ENCODE measurements at places on chromosomes 12 and 14. TPM values are rescaled to one million over a fixed set of nuclear protein-coding genes. Genes with fewer than 3 reads are reported as not detected.
A peak's percentile ranks its signal among the peaks of the same experiment; 100 is the strongest.

- DNase-seq, result peak; percentile 39
Measured at GRCh38 chr14:57871459-57872080, 5.7 kb upstream of the SLC35F4 start.

GRCh38 chr12:89346741-89347324 lies 5.5 kb downstream of the DUSP6 start:
- peak; percentile 80 for DNase-seq

Gene TAS2R46
- 0.90 TPM for total RNA-seq

DNA sequence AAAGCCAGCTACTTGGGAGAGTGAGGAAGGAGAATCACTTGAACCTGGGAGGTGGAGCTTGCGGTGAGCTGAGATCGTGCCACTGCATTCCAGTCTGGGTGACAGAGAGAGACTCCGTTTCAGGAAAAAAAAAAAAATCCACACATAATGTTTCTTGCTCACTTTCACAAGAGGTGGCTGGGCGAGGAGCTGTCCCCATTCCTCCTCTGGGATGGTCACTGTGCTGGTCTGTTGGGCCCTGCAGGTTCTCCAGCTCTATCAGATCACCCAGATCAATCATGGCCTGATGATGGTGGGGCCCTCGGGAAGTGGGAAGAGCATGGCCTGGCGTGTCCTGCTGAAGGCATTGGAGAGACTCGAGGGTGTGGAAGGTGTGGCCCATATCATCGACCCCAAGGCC lies 47.3 kb downstream of the DYNC1H1 start:
- DNase-seq, result no peak

Gene MBIP
- 5.8 TPM for total RNA-seq

Gene MANSC4
- total RNA-seq, result not detected

DNA sequence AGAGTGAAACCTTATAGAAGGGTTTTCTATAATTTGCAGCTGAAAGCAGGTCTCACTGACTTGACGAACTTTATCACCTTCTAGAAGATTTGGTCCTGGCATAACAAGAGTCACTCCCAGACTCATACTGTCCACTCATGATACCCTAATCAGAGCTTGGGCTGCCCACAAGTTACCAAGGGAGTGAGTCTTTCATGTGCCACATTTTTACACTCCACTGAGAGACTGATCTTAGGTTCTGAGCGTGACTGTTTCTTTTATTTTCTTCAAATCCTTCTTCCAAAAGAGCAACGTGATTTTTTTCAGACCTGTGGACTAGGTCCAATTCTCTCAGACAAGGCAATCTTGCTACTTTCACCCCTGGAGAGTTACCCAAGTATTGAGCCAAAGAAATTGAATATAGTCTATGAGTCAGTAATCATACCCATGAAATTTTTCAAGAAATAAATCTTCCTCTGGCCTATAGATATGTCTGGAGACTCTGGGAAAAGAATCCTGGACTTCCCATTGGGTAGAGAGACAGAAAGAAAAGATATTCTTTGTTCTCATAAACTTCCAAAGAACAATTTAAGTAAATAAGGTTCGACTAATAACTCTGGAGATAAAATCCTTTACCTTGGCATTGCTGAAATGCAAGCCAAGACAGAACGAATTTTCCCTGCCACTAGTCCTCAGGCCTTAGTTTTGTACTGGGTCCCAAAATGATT lies 26.9 kb downstream of the SIX1 start:
- no peak for DNase-seq

DNA sequence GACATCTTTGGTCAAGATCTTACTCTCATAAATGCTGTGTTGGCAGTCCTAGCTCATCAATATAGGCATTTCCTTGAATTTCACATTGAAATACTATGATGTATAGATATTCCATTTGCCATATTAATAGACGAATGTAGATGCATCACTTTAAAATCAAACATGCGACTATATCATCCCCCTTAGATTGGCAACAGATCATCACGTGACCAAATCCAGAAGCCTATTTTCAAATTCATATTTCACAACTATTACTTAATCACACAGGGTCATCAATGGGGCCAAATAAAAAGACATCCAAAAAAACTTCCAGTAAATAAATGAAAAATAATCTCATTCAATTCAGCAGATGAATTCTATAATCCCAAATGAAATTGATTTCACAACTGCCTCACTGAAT lies 15.3 kb downstream of the LMO3 start:
- DNase-seq, result peak; percentile 27

Data from bronchial epithelial cell (primary cell).